AG08395 (cell line): ENCODE measurements at places on chromosomes 2 and 18.

- DNase-seq, result no peak
Observed at GRCh38 chr2:8573942-8574195, 108.0 kb upstream of the ID2 start.

DNA sequence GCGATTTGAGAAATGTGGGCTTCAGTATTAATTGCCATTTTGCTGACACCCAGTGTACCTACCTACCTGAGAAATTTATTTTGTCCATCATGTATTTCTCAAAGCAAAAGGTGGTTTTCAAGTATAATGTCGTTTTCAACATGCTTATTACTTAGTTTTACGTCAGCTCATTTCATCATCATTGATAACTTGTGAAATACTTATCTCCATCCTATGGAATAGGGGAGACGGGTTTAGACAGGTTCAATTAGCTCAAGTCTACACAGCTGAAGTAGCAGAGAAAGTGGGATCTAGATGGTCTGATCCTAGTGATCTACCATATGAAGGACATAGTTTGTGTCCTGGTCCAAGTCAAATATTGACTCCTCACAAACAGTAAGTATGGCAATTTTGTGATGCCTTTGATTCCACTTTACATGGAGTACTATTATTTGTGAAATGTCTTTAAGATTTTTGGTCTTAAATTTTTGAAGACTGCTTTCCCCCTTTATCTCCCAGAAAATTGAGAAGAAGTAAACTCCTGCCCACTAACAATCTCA, 45.1 kb downstream of the VAPA start:
- no peak for DNase-seq

GRCh38 chr18:45015788-45016128, 335.1 kb downstream of the SETBP1 start:
- DNase-seq, result no peak

DNA sequence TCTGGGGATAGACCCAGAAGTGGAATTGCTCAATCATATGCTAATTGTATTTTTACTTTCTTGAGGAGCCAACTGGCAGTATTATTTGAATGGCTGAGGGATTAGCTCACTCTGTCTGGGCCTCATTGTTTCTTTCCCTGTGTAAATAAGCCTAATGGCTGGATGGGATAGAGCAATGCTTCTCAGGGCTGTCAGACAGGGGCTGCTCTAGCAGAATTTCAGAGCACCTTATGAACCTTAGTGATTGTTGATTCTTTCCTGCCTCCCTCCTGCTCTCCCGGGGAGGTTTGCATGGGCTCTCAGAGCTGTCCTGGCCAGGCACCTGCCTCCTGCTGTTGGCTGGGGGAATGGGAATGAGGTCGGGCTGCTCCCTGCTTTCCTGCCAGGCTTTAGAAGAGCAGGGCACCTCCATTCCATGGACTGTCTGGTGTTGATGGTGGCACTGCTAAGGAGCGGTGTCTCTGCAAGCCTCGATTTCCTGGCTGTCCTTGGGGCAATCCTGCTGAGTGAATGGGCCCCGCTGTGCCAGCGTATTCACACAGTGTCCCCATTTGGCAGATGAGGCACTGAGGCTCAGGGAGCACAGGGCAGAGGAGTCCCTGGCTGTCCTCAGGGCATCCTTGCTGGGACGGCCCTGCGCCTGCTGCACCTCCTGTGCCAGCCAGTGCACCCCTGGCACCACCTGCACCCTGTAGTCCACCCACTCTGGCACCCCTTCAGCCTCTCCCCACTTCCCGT, 468.2 kb upstream of the HS6ST1 start:
- no peak for DNase-seq

GRCh38 chr18:3706279-3707097, 256.5 kb downstream of the TGIF1 start:
- no peak for DNase-seq

DNA sequence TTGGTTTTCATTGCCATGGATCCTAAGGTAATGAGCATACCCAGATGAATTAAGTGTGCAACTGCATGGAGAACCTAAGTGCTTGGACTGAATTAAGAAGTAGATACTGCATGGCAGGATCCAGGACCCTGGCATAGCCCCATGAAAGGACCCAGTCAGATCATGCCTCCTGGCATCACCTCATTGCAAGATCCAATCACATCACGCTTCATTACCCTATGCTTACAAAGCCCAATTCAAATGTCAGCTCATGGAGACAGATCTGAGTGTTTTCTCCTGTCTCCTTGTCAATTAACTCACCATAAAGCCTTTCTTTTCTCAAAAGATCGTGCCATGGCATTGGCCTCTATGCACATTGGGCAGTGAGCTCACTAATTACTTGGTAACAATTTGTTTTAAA, 519.8 kb upstream of the ZNF804A start:
- no peak for DNase-seq

DNA sequence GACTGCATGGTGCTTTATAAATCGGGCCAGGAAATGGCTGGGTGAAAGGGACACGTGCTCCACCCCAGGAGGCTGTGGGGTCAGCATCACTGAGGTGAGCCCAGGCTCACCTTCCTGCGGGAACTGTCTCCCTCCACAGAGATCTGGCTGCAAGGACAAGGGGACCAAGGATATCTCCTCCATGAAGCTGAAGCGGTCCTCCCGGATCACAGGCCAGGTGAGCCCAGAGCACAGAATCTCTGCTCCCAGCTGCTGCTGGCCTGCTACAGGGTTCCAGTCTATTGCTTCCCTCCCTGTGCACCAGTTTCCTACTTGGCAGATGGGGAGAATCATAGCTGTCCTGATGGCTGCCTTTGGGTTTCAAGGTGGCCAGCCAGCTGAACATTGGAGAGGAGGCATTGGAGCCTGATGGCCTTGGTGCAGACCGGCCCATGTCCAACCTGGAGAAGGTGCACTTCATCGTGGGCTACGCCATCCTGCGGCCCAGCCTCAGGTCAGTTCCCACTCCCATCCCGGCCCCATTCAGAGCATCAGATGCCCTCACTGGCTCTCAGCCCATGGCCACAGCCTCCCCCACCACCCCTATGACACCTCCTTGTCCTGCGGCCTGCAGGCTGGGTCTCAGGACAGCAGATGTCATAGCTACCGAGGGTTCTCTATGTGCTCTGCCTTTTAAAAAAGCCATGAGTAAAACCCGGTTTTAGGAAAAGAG, 33.7 kb upstream of the GPR17 start:
- DNase-seq, result no peak

GRCh38 chr2:219542931-219543595, 546 bp downstream of the CHPF start:
- DNase-seq, result peak; percentile 46

- no peak for DNase-seq
Observed at GRCh38 chr2:26706616-26707473, 14.3 kb downstream of the KCNK3 start.

GRCh38 chr2:25230198-25230947, 62.0 kb upstream of the POMC start:
- no peak for DNase-seq

DNA sequence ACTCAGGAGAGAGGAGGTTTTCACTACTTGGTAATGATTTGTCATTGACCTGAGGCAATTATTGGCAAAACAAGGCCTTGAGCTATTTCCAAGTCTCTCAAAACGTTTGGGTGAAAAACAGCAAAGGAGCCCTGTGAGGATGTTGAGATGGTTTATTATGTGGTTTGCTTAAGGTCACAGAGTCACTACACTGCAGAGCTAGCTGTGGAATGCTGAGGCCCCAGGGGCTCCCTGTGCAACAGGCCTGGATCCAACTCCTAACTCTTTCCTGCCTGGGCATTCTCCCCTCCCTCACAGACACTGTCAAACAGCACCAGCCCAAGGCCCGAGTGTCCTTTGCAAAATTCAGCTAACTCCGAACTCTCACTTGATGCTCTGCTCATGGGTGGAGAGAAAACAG, 754.6 kb upstream of the SOX11 start:
- no peak for DNase-seq

- DNase-seq, result no peak
Observed at GRCh38 chr2:204670756-204671155, 125.5 kb downstream of the PARD3B start.

DNA sequence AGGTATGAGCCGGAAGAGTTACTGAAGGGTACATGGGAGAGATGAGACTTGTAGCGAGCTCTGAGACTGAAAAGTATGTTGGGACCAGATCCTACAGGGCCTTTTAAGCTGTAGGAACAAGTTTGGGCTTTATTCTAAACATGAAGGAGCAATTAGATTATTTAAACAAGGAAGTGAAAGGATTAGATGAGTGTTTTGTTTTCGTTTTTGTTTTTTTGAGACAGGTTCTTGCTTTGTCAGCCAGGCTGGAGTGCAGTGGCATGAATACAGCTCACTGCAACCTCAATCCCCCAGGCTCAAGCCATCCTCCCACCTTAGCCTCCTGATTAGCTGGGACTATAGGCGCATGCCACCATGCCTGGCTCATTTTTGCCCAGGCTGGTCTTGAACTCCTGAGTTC, 110.7 kb downstream of the C1D start:
- DNase-seq, result no peak

GRCh38 chr18:79988071-79988450, 302 bp downstream of the TXNL4A start:
- peak; percentile 56 for DNase-seq

GRCh38 chr2:37324786-37325624, at the start of gene PRKD3:
PRKD3 (minus strand) TSS chr2:37324833; CDS start chr2:37316524, 8,309 bp downstream.
- DNase-seq, result peak; percentile 78

GRCh38 chr2:171524018-171524401, 1.7 kb downstream of the CYBRD1 start:
- DNase-seq, result peak; percentile 46

- no peak for DNase-seq
Observed at GRCh38 chr2:239946864-239947728, 78.0 kb downstream of the NDUFA10 start.

GRCh38 chr18:26448714-26449159, 99.6 kb downstream of the KCTD1 start:
- no peak for DNase-seq

GRCh38 chr2:181047829-181048228, 67.4 kb downstream of the UBE2E3 start:
- no peak for DNase-seq

DNA sequence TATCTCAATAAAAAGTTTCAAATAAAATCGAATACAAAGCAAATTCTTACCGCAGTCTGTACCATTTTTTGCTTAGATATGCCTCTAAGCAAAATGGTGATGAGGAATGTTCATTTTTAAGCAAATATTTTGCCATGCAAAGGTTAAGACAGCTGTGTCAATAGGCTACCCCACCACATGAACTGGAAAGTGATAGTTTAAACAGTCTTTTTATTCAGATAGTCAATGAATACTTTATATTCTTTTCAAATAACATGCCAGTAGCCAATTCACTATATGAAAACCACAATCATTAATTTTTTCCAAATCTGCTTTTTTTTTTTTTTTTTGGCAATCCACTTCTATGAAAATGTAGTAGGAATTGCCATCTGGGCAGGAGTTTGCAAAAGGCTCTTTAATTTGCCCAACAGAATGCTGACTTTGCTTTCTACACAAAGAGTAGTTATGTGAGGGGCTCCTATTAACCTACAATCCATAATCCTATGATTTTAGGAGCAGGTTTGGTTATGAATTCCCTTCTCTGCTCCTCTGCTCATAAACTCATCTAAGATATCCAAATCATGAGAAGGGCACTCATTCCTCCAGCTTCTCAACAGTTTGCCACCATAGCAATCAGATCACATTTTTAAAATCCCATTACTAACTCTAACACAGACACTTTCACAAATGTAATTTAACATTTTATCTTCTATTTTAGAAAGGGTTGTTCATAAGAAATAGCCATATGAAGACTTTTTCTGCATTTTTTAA, 69.2 kb downstream of the SLC40A1 start:
- no peak for DNase-seq

DNA sequence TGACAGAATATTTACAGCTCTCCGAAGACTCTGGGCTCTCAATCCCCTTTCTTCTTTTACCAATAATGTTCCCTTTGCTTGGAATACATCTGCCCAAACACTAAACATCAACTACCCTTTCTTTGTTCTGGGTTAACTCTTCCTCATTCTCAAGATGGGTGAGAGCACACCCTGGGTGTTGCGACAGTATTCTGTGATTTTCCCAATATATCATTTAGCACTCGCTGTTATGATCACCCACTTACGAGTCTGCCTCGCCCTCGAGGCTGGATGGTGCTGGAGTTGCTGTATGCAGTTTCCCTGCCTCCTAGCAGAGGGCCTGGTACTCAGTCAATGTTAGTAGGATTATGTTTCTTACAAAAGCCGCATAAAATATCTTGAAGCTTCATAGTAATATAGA, 93.2 kb downstream of the SOCS6 start:
- DNase-seq, result no peak

DNA sequence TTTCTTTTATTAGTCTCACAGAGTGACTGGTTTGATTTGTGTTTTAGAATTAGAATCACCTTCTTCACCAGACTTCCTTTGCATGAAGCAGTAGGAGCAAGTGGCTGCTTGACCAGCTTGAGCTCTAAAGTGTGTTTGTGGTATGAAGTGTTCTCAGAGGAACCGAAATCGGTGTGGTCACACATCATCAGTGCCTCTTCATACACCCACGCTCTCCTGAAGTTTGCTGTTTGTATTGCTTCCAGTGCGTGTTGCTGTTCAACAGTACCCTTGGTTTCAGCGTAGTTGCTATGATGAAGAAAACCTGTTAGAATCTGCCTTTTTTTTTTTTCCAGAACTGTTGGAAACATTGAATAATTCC, 77.9 kb downstream of the LIMS1 start:
- DNase-seq, result no peak

DNA sequence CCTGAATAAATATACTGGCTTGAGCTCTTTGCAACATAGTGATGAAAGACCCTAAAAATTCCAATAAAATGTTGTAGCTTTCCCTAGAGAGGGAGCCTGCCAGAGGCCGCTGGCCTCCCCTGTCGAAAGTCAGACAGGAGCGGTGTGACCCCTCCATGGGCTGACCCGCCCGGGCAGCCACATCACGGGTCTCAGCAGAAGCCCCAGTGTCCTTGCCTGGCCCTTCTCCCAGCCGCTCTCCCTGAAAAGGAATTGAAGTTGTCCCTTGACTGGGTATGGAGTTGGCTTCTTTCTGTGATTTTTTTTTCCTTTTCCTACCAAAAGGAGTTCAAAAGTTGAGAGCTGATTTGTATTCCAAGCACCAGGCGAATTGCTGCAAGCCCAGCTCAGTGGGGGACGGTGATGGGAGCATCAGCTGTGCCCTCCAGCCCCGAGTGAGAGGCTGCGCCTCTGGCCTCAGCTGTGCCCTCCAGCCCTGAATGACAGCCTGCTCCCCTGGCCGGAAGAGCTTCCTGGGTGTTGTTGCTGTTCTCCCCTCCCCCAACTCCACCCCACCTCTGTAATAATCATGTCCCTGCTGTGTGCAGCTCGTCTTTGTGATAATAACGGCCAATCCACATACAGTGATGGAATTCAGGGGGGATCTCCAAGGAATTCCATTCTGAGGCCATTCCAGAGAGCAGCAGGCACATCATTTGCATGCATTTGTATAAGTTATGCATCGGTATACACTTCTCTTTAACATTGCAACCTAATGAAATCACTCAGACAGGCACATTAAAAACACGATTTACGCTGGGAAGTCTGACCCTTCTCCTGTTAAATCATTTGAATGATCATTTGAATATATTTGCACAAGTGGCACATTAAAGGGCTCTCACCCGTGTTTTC, 501.0 kb downstream of the EIPR1 start:
- DNase-seq, result no peak
